ENCODE measurements at places on chromosomes 16 and 17. TPM values are rescaled to one million over a fixed set of nuclear protein-coding genes. Genes with fewer than 3 reads are reported as not detected.

- peak; percentile 18 for DNase-seq
- H3K36me3 ChIP-seq: peaks cover 21% of the 10 kb centered on the region
- no peaks in the 10 kb centered on the region for H3K4me1 ChIP-seq
- H3K27ac ChIP-seq: no peak overlapping the region
Measured at GRCh38 chr16:88069397-88070168, 118.3 kb downstream of the BANP start.

DNA sequence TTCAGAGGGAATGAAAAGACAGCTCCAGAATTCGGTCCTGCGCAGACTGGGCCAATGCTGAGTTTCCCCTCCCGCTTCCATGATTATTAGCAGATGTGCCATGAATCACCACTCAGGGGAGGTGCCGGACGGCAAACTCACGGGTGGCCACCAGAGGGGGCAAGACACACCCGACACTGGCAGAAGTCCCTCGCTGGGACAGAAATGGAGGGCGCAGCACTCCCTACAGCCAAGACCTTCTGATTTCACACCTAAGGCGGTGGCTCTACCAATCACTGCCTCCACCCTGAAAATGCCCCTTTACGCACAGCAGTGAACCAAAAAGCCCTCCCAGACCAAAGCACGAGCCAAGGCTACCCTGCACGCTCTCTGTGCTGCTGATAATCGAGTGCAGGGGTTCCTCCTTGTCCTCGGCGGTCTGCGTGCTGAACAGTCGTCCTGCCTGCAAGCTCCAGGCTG, 26.8 kb downstream of the TRAP1 start:
- peak overlapping the region; percentile 91 for H3K27ac ChIP-seq
- H3K36me3 ChIP-seq: peaks cover 21% of the 10 kb centered on the region
- H3K4me3 ChIP-seq: peak overlapping the region; percentile 40
- no peaks in the 10 kb centered on the region for H3K27me3 ChIP-seq
- DNase-seq: peak; percentile 70
- H3K4me1 ChIP-seq: peaks cover 8% of the 10 kb centered on the region

DNA sequence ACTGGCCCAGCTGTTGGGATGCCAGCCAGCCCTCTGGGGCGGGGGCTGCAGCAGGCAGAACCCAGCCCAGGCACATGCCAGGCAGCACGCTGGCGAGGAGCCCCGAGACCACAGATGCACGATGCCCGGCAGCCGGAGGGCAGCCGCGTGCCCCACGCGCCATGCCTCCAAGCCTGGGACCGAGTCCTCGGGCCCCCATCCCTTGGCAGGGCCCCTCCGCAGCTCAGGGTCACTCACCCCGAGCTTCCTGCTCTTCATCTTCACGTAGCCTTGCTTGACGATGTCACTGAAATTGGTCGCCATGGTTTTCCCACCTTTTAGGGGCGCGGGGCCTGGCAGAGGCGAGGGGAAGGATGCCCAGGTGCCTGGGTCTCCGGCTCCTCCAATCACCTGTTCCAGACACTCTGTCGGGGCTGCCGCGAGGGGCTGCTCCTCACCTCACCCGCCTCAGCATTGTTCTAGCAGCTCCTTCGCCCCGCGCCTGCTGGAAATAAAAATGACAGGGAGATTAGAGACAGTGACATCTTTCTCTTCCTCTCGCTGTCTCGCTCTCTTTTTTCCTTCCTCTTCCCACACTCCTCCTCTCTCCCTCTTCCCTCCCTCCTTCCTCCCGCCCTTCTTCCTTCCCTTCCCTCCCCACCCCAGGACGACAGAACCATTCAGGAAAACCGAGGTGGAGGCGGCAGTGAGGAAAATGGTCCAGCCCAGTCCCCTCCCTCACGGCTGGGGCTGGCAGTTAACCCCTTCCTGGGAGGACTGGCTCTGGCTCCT, 6.9 kb downstream of the DOK4 start:
- H3K4me3 ChIP-seq: peak overlapping the region; percentile 68
- peak overlapping the region; percentile 45 for H3K27ac ChIP-seq
- H3K27me3 ChIP-seq: no peaks in the 10 kb centered on the region
- peaks cover 6% of the 10 kb centered on the region for H3K36me3 ChIP-seq

- DNase-seq: peak; percentile 79
- peak overlapping the region; percentile 32 for H3K4me3 ChIP-seq
- H3K27me3 ChIP-seq: no peaks in the 10 kb centered on the region
- peak overlapping the region; percentile 98 for H3K27ac ChIP-seq
- peaks cover 4% of the 10 kb centered on the region for H3K36me3 ChIP-seq
- H3K4me1 ChIP-seq: peaks cover 52% of the 10 kb centered on the region
Measured at GRCh38 chr17:38742411-38743308, 5.5 kb downstream of the PCGF2 start.

GRCh38 chr17:69506489-69506888, 92.0 kb downstream of the MAP2K6 start:
- no peak overlapping the region for H3K27ac ChIP-seq
- DNase-seq: no peak
- peaks cover 24% of the 10 kb centered on the region for H3K36me3 ChIP-seq

- no peak overlapping the region for H3K4me3 ChIP-seq
- H3K27ac ChIP-seq: peak overlapping the region; percentile 16
- H3K27me3 ChIP-seq: no peaks in the 10 kb centered on the region
- peaks cover 75% of the 10 kb centered on the region for H3K36me3 ChIP-seq
Measured at GRCh38 chr17:8488901-8489300, 53.2 kb downstream of the NDEL1 start.

DNA sequence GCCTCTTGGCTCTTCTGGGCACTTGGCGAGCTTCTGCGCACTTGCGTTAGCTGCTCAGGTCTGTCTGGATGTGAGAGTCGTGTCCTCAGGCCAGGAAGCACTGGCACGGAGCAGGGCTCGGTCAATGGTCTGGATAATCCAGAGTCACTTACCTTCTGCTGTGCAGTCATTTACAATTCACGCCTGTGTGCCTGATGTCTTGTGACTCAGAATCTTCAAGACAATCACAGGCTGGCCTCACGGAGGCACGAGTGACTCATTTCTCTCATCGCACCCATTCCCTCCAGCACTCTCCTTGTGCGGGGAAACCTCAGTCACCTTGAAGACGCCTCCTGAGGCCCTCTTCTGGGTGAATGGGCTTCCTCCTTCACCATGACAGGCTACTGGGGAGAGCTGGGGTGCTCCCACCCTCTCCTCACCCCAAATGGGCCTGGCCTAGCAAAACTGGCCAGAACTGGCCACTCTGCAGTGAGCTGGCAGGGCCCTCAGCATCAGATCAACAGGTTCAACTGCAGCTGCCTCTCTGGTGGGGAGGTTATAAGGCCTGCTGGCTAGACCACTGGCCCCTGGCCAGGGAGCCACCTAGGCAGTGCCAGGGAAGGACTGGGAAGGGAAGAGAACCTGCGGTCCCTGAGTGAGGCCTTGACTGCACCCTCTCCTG, 1.9 kb upstream of the CAPN15 start:
- peak overlapping the region; percentile 60 for H3K27ac ChIP-seq
- H3K4me1 ChIP-seq: peaks cover 25% of the 10 kb centered on the region
- DNase-seq: no peak
- no peaks in the 10 kb centered on the region for H3K27me3 ChIP-seq
- no peaks in the 10 kb centered on the region for H3K36me3 ChIP-seq

Gene SECTM1
- 7.0 TPM for total RNA-seq

DNA sequence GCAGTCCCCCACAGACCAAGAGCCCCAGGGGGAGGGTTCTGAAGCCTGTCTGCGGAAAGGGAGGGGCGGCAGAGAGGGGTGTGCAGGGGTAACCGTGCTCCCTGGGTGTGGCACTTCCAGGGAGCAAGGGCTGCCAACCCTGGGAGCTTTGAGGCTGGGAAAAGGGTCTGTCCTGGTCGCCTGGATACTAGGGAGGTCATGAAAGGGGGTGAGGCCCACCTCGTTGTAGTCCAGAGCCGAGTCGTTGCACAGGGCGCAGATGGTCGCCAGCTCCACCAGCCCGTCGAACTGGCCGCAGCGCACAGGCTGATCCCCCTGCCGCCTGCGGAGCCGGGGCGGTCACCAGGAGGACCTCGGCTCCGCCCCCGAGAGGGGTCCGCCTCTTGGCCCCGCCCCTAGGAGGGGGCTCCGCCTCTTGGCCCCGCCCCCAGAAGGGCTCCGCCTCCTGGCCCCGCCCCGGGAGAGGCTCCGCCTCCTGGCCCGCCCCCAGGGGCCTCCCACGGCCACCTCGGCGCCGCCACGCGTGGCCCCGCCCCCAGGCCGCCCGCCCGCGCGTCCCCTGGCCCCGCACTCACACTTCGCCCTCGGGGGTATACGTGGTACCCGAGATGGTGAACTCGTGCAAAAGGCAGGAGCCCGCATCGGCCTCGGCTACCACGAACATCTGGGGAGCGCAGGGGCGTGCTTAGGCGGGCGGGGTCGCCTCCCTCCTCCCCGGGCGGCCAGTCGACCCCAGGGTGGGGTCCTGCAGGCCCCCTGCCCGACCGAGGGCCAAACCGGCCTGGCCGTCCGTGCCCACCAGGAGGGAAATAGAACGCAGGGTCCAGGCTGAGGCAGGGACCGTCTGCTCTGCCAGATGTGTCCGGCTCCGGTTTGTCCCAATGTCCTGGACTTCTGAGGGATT, 19.5 kb downstream of the ATP2A3 start:
- H3K36me3 ChIP-seq: no peaks in the 10 kb centered on the region
- peaks cover 4% of the 10 kb centered on the region for H3K27me3 ChIP-seq
- DNase-seq: peak; percentile 74
- peak overlapping the region; percentile 45 for H3K4me3 ChIP-seq

DNA sequence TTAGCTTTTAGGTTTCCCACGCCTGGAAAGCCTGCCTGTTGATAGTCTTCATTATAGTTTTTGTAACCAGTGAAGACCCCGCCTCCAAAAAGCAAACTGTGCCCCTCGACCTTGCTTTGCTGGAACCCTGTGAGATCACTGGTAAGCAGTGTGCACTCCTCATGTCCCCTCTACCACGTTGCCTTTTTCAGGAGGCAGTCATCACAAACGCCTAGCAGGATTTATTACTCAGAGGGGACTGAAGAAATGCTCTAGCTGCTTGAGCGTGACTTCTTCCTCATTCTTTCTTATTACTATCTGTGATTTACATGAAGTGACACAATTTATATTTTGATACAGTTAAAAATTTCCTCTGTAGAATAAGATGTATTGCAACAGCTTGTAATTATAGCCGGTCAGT, 6.5 kb upstream of the KRTAP3-1 start:
- H3K27me3 ChIP-seq: no peaks in the 10 kb centered on the region
- H3K27ac ChIP-seq: no peak overlapping the region
- no peaks in the 10 kb centered on the region for H3K36me3 ChIP-seq

GRCh38 chr17:40556884-40557414, 8.3 kb downstream of the CCR7 start:
- peaks cover 39% of the 10 kb centered on the region for H3K4me1 ChIP-seq
- H3K4me3 ChIP-seq: no peak overlapping the region
- H3K27me3 ChIP-seq: peaks cover 8% of the 10 kb centered on the region
- no peaks in the 10 kb centered on the region for H3K36me3 ChIP-seq
- H3K27ac ChIP-seq: peak overlapping the region; percentile 26
- DNase-seq: peak; percentile 33

DNA sequence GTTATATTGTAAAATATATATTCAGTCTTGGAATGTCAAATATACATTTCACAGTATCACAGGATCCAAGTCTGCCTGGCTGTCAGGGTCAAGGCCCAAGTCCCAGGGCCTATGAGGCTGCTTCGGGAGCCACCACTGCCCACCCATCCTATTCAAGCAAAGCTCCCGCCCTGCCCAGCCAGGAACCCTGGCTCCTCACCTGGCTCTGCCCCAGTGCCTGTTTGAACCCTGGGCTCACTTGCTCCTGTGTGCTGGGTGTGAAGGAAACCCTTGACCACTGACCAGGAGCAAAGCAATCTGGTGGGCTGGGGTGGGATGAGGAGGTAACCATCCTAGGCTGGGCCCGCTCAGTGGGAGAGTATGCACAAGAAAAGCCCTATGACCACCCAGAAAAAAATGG, 27.0 kb downstream of the ITGAE start:
- H3K27me3 ChIP-seq: no peaks in the 10 kb centered on the region
- H3K4me3 ChIP-seq: no peak overlapping the region
- no peak for DNase-seq
- no peaks in the 10 kb centered on the region for H3K36me3 ChIP-seq
- H3K4me1 ChIP-seq: no peaks in the 10 kb centered on the region

DNA sequence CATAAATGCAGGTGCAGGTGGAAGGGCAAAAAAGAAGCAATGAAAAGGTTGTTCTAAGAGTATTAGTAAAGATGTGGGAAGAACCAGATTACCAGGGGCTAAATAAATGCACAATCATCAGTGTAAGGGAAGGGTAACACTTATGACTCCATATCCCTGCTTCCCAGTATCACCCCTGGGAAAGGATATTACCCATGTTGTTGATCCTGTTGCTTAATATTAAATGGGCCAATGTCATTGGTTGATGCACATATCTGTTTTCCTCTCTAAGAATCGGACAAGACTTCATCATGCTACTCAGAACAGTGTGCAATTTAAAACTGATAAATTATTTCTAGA, 34.7 kb upstream of the ABCA6 start:
- no peak for DNase-seq
- no peak overlapping the region for H3K4me3 ChIP-seq
- no peaks in the 10 kb centered on the region for H3K4me1 ChIP-seq
- H3K27ac ChIP-seq: no peak overlapping the region

DNA sequence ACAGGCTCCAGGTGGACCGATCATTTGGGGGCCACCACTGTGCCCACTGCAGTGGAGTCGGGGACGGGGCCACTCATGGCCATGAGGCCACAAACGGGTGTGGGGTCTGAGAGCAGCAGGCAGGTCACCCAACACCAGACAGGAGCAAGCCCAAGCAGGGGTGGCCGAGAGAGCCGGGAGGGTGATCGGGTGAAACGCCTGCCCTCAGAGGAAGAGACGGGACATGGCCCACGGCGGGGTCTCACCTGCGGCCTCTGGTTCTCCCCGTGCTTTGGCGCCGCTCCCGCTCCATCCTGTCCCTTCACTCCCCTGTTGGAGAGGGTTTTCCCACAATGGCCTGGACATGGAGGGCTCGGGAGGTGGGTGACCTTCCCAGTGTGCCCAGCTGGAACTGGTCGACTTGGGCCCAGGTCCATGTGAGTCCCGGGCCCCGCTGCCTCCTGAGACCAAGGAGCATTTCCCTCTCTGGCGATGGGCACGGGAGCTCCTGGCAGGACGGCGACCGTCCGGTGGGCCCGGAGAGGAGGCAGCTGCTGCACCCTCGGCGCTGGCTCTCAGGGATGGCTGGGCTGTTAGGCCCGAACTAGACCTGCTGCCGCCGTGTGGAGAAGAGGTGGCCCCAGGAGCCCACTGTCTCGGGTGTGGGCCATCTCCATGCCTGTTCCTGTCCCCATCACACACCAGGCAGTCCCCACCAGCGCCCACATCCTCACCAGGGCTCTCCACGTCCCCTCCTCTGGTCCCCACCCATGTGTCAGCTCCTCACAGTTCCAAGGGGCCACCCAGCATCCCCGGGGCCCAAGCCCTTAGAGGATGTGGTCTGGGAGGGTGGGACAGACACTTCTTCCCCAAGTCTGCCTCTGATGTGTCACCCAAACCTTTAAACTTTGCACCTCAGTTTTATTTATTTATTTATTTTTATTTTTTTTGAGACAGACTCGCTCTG, 13.4 kb upstream of the BAHCC1 start:
- H3K27me3 ChIP-seq: no peaks in the 10 kb centered on the region
- H3K4me3 ChIP-seq: no peak overlapping the region
- H3K36me3 ChIP-seq: no peaks in the 10 kb centered on the region
- peaks cover 17% of the 10 kb centered on the region for H3K4me1 ChIP-seq

Data from mesothelial cell of epicardium (in vitro differentiated cells).